ENCODE measurements at places on chromosomes 5 and 9. TPM values are rescaled to one million over a fixed set of nuclear protein-coding genes. Genes with fewer than 3 reads are reported as not detected.

HAND1 gene
- not detected for total RNA-seq

DTWD2 gene
- 7.9 TPM for total RNA-seq

DNA sequence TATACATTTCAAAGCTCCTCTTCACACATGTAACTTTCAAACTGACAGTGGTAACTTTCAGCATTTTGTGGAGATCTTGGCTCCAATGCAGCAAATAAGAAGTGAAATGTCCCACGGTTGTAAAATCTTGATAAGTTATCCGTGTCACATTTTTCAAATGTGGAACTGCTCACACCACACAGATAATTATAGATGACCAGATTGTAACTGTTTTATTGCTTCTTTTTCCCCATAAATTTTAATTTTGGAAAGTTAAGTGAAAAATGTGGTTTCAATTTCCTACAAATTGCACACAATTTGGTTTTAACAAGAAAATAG is 347.1 kb downstream of the EBF1 start:
- peak; percentile 2 for DNase-seq

- no peak for DNase-seq
Measured at GRCh38 chr5:10396552-10396951, 43.1 kb downstream of the MARCHF6 start.

DNA sequence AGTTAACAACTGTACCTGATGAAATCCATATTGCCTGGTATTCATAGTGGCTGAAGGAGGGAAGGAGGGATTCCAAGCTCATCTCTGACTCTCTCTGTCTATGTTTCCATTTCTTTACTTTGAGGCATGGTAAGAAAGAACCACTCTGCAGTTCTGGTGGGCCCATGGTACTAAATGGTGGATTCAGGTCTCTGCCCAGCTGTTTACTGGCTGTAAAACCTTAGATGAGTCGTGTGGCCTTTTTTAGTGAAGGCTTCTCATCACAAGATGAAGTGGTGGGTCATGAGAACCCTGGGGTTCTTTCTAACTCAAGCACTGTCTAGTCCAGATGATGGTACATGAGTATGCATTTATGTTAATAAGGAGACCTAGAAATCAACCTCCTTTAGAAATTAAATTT is 49.7 kb downstream of the ZNF366 start:
- no peak for DNase-seq

All from A673 (cell line).